ENCODE measurements at places on chromosomes 5 and 9. TPM values are rescaled to one million over a fixed set of nuclear protein-coding genes. Genes with fewer than 3 reads are reported as not detected.

- no peak for DNase-seq
These were observed 67.9 kb upstream of the UNC5A start for GRCh38 chr5:176742246-176743105.

The PRDM9 gene
- total RNA-seq: not detected

The RFESD gene
- total RNA-seq: 10.7 TPM

DNA sequence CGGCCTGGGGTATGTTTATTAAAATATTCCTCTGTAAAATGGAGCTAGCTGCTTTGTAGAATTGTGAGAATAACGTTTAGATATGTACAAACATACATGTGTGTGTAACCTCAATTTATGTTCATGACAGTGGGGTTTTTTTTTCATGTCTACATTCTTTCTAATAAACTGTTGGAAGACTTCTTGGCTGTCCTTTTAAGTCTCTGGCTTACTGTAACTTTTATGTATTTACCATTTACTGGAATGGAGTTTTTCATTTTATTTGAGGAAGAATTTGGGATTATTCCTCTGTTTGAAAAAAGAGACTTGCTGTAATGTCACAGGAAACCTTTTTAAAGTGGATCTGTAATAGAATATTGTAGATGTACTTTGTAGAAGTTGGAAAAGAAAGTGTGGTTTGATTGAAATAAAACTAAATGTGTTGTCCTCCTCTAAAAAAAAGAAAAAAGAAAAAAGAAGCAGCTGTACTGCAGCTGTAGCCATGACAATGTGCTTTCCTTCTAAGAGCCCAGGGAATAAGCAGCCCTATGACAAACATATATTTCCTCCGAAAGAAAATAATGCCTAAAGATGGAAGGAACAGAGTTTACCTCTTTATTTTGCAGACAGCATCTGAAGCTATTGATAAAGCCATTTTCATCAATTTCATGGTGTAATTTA lies 71.2 kb upstream of the FREM1 start:
- DNase-seq: no peak

DNA sequence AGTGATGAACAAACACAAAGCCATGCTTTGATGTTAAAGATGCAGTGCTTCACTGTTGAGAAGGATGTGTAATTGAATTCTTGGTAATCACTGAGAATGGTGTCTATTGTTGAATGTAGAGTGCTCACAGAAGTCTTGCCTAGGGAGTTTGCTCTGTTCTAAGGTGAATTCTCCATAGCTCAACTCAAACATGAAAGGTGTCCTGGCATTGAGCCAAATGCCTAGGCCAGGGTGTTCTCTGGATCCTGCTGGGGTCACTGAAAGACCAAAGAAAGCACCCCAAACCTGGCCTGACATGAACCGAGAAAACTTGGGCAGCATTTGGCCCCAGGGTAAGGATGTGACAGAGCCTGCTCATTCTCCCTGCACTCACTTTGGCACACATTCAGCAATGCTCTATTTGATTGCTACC lies 217.3 kb downstream of the ARL15 start:
- DNase-seq: no peak

The HMCN2 gene
- 0.20 TPM for total RNA-seq

GRCh38 chr5:159174511-159175168 lies 34.7 kb downstream of the RNF145 start:
- DNase-seq: no peak

- no peak for DNase-seq
These were observed 1784.8 kb upstream of the CDH9 start for GRCh38 chr5:28823231-28823630.

- DNase-seq: peak; percentile 48
These were observed 717.9 kb upstream of the WWC1 start for GRCh38 chr5:167573370-167574127.

The FKTN gene
- total RNA-seq: 8.1 TPM

The SPDL1 gene
- 65.6 TPM for total RNA-seq

GRCh38 chr9:19408316-19408692 lies 505 bp upstream of the ACER2 start:
- no peak for DNase-seq

DNA sequence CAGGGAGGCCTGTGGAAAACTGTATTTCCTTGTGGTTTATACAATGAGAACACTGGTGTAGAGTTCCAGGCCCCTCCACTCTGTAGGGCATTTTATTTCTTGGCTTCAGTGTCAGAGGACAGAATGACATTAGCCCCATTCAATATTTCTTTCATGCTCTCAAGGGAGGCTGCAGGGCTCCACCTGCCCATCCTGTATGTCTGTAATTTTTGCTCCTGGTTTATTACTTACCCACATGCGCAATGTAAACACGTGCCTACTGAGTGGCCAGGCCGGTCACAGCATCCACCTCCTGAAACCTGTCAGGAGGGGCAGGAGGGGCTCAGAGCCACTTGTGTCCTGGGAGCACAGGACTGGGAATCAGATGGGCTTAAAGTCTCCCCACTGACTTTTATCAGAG lies 82.4 kb downstream of the GADD45G start:
- no peak for DNase-seq

GRCh38 chr5:127031863-127032232 lies 1.5 kb upstream of the MARCHF3 start:
- DNase-seq: no peak

GRCh38 chr9:20219437-20219836 lies 402.9 kb downstream of the MLLT3 start:
- DNase-seq: no peak

The FNIP1 gene
- total RNA-seq: 14.9 TPM

- DNase-seq: no peak
These were observed 189.2 kb downstream of the TSSK1B start for GRCh38 chr5:113245427-113246225.

GRCh38 chr9:136784249-136784996 lies 6.7 kb upstream of the TMEM141 start:
- no peak for DNase-seq

- no peak for DNase-seq
These were observed 25.5 kb downstream of the HMGCR start for GRCh38 chr5:75362474-75362975.

DNA sequence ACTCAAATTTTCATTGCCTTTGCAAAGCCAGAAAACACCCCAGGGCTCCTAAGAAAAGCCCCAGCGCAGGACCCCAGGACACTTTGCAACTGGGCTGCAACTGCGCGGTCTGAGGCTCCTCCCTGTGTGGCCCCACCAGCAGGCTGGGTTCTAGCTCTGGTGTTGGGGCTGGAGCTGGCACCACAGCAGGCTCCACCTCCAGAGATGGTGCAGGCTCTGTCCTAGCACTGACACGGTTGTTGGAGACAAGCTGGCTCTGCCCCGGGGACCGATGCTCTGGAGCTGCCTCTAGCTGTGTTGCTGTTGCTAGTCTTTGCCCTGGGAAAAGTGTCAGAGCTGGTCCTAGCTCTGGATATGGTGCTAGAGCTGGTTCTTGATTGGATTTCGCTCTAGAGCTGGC lies 13.6 kb downstream of the LCN10 start:
- peak; percentile 68 for DNase-seq

- DNase-seq: no peak
These were observed 777 bp downstream of the ENDOG start for GRCh38 chr9:128818839-128819715.

DNA sequence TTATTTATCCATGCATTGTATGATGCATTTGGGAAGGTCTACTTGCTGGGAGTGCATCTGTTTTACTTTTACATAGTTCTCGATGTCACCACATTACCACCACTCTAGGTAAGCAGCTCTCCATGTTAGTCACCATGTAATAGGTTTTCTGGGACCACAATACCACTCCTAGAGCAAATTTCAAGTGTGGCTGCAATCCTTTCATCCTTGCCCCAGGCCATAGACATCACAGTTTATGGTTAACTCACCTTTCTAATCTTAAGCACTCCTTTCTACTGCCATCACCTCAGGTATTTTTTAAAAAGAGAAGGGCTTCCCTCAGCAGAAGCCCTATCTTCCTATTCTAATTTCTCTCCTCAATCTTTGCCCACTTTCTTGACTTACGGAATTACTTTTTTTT lies 354.1 kb downstream of the PLK2 start:
- no peak for DNase-seq

GRCh38 chr9:36997414-36997813 lies 36.7 kb downstream of the PAX5 start:
- DNase-seq: peak; percentile 23

DNA sequence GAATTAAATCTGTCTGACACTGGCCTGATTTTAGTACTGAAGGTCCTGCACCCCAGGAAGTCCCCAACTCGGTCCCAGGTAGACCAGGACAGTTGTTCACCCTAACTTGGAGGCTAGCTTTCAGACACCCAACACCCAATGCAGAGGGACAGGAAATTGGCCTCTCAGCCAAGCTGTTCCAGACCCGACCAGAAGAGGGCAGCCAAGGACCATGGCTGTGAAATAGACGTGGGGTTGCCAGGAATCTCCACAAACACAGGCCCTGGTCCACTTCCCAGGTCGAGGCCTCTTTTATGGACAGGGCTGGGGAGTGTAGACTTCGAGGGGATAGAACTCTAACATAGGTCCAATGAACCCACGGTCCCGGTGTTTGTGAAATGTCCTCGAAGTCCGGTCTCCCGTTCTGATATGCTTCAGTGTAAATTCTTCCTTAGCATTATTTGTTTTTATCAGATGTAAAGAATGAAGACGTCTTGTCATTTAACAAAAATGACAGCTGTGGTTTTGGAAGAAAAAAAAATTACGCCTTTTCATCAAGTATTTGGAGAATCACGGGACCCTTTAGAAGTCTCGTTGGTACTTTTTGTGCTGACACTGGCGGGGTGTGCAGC lies 260.3 kb upstream of the ADAMTS16 start:
- DNase-seq: peak; percentile 71

GRCh38 chr9:15386465-15386864 lies 36.2 kb upstream of the SNAPC3 start:
- no peak for DNase-seq

DNA sequence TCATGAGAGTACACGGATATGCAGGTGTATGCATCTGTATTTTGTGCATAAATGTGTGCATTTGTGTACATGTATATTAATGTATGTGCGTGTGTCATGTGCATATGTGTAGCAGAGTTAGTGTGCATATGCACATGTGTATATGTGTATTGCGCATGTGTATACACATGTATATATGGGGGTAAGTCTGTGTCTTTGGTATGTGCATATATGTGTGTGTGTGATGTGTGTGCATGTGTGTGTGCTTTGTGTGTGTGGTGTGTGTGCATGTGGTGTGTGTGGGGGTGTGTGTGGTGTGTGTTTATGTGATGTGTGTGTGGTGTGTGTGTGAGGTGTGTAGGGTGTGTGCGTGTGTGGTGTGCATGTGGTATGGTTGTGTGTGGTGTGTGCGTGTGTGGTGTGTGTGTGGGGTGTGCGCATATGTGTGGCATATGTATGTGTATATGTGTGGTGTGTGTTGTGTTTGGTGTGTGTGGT lies 13.1 kb upstream of the CTSL start:
- DNase-seq: no peak

- no peak for DNase-seq
These were observed 40.8 kb upstream of the ARRDC3 start for GRCh38 chr5:91423871-91424270.

- DNase-seq: no peak
These were observed 1.3 kb downstream of the ZBTB34 start for GRCh38 chr9:126861707-126862103.

The ENTREP1 gene
- not detected for total RNA-seq

DNA sequence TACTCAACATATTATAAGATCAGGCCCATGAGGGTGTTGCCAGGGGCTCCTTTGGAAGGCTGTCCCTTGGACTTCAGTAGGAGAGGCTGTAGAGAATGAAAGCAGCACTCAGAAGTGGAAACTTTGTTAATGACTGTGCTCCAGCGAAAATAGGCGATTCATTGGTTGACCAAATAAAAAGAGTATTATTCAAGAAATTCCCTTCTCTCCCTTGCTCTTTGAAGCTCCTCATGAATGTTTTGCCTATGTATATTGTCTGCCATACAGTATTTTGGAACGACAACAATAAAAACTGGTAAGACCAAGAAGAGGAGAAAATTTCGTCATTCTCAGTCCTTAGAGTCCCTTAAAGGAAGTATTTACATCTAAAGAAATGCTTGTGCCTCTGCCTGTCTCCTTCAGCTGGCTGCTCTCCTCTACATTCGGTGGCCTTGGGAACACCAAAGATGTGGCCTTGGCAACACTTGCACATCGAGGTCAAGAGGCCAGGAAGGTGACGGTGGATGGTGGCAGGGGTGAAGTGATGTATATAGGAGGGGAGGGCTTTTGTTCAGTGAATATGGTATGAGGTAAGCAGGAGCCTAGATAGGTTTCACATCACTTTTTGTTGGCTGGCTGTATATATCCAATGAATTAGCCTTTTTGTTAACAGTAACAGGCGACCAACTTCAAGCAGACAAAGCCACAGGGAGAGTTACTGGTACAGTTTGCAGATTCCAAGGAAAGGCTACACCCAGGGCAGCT lies 95.0 kb upstream of the ACTBL2 start:
- DNase-seq: no peak

DNA sequence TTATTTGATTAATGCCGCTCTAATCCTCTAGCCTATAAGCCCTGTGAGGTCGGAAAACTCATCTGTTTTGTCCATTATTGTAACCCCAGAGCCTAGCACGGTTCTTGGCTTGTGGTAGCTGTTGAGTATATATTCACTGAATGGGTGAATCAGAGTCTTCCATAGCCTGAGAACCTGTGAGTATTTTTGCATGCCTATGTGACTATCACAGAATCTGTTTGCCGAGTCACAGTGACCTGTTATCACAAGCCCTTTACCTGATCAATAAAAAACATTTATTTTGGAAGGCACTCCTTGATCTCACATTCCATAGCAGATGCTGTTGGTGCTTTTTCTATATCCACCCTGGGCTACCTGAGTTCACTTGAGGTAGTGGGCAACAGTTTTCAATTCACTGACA lies 125.0 kb upstream of the STC2 start:
- DNase-seq: no peak
